Fibroblast of upper back skin (primary cell): ENCODE measurements at places on chromosomes 6 and 20.
A peak's percentile ranks its signal among the peaks of the same experiment; 100 is the strongest.

GRCh38 chr6:150169181-150169580 is 26.3 kb downstream of the PPP1R14C start:
- no peak for DNase-seq

GRCh38 chr6:162568266-162568665 is 159.3 kb downstream of the PRKN start:
- DNase-seq: no peak

GRCh38 chr20:58081846-58082245 is 146.6 kb downstream of the ANKRD60 start:
- DNase-seq: peak; percentile 88

GRCh38 chr20:40692240-40693011 is 3.4 kb upstream of the MAFB start:
- no peak for DNase-seq

GRCh38 chr6:107173779-107174178 is 58.5 kb upstream of the BEND3 start:
- DNase-seq: peak; percentile 48

DNA sequence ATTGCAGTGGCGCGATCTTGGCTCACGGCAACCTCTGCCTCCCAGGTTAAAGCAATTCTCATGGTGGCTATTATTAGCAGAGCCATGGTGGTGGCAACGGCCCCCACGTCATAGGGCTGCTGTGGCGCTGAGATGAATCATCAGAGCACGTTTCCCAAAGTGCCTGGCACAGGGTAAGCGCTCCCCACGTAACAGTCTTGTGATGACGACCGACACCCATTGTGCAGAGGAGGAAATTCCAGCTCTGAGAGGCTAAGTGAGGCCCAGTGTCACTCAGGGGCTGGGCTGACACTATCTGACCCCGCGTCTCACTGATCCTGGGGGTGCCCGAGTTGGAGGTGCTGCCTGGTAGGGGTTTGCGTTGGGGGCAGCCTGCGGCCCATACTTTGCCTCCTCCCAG is 16.2 kb downstream of the SUN5 start:
- no peak for DNase-seq

DNA sequence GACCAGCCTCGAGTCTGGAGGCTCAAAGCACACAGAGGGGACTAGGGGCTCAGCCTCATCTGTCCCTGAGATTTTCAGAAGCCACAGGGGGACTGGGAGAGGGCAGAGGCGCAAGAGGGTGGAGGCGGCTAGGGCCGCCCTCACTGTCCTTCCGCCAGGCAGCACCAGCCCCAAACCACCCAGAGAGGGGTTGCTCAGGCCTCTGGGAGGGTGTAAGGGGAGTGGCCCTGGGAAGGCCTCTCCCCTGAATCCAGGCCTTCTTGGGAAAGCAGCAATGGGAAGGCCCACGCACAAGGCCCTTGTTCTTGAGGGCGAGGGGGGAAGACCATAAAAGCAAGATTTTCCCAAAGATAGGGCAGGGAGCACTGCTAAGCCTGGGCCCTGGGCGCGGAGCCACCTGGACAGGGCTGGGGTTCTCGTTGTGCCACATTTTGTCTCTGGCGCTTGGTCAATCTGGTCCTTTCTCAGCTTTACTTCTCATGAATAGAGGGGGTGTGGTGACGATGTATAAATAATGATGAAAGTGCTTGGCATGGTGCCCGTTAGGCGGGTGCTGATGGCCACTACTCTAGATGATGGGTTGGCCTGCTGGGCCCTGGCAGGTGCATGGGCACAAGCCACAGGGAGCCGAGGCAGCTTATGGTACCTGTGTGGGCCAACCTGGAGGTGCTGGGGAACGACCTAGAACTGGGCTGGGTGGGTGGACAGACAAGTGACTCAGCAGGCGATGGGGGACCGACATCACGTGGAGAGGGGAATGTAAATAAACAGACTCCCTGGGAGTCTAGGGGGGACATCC is 4.8 kb downstream of the SAMD10 start:
- no peak for DNase-seq

DNA sequence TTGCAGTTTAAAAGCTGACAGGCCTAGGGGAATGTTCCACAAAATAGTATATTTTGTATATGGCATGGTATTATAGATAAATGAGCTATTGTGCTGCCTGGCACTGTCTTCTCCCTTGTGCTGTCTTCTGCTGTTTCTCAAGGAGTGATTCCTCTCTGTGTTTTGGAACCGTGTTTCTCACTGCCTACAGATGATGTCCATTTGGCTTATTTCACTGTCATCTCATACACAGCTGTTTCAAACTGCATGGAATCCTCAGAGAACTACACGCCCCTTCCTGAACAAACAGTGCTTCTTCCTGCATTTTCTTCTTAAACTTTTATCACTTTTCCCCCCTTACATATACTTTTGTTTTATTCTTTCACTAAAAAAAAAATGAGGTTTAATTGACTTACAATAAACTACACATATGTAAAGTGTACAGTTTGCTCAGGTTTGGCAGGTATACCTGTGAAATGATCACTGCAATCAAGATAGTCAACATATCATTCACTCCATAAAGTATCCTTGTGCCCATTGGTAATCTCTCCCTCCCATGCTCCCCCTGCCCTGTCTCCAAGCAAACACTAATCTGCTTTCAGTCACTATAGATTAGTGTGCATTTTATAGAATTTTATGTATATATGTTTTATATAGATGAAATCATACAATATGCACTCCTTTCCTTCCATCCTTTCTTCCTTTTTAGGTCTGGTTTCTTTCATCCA is 43.0 kb downstream of the CBFA2T2 start:
- DNase-seq: no peak

GRCh38 chr6:150932996-150933395 is 67.5 kb downstream of the MTHFD1L start:
- DNase-seq: peak; percentile 73

- DNase-seq: no peak
Measured at GRCh38 chr6:77136086-77136485, 327.2 kb downstream of the HTR1B start.

GRCh38 chr6:25956226-25956625 is 6.4 kb upstream of the TRIM38 start:
- no peak for DNase-seq

DNA sequence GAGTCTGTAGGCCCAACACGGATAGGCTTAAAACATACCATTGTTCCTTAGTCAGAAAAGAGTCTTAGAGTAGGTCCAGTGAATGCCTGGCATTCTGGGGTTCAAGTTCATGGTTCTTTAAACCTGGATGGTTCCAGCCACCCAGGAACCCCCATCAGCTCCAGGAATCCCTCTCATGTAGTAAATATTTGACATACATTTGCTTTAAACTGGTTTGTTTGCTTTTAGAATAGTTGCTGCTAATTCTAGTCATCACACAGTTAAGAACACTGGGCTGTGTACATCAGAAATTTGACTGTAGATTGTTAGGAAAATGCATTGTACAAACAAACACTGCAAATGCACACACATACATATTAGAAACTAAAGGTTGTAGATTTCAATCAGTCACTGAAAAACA is 30.6 kb upstream of the PBOV1 start:
- DNase-seq: no peak

GRCh38 chr6:113650610-113650979 is 206.6 kb upstream of the MARCKS start:
- no peak for DNase-seq

- DNase-seq: no peak
Measured at GRCh38 chr6:48835421-48835958, 627.6 kb downstream of the MMUT start.

DNA sequence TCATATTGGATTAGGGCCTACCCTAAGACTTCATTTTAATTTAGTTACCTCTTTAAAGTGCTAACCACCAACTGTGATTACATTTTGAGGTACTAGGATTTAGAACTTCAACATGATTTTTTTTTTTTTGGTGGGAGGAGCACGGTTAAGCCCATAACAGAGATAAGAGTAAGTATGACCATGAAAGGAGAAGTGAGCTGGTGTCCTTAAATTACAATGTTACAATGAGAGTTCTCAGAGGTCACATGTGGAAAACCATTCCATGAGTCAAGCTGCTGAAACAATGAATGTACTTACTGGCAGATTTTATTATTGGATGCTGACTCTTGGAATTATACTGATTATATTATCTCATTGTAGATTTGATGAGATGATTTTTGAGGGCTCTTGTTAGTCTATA is 779.3 kb upstream of the CITED2 start:
- peak; percentile 11 for DNase-seq

DNA sequence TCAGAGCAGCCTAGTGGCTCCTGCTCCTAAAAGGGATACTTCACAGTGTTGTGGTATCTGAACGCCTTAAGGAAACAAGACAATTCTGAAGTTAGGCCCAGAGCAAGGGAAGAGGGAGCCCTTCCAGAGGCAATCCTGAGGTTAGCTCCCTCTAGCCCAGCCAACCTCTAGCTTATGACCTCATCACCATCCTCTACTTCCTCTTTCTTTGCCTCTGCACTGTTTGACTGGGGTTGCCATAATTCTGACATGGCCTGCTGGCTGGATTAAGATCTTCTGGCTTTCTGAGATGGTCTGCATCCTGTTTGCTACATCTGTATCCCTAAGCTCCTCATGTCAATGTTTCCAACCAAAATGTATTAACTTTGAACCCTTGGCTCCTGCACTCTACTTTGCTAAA is 23.3 kb upstream of the BMP2 start:
- DNase-seq: no peak

DNA sequence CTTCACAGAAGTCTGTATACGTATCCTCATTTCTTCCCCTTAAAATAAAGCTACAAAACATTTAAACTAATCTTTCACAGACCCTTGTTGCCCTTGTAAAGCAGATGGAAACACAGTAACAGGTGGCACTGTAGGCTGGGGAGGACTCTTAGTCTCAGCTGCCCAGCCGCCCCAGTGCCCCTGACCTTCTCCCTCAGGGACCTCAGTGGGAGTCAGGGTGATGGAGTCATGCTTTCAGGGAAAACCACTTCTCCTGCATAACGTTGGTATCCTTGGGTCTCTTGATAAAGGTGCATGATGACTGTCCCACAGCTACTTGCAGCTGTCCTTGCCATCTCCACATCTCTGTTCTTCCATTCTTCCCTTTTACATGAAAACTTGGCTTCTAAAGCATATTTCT is 198.6 kb downstream of the CDKAL1 start:
- DNase-seq: no peak
